ENCODE measurements at places on chromosomes 5 and 9.

DNA sequence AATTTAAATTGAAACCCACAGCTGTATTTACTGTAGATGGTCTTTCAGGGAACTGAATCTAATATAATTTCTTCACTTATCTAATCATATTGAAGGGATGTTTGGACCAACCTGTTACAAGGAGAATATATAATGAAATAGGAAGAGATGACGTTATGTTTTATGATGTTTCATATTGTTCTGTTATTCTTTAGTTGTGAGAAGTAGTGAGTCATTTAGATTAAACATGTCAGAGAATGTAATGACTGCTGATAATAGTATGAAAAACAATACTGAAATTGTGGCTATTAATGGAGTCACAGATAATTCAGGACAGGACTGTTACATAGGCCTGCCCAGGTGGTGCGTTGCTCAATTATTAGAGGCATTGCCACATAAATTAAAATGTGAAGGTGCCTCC is 1993.4 kb downstream of the EFNA5 start:
- no peak for DNase-seq

DNA sequence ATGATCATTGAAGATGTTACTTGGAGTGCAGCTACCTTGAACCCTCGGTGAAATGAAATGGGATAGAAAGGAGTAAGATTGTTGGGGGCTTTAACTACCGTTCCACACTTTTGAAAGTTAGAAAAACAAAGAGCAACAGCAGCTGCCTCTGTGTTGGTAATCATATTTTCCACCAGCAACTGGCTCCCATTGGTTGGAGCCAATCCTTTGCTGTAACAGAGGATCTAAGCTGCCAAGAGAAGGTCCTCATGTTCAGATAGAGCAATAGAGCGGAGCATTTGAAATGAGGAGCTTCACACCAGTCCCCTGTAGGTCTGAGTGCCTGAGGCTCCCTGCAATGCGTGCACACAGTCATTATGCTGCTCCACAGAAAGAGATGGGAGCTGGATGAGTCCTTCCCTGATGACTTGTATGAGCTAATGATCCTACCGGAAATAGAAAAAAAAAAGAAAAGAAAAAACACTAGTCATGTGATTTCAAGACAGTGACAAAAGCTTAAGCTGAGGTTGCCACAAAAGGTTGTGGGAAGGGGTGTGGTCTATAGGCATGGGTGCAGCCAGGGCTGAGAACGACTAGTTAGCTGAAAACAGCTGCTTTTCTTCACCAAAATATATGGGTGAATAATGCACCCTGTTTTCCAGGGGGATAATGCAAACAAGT is 300.7 kb downstream of the MLLT3 start:
- DNase-seq = peak; percentile 24

GRCh38 chr9:37564916-37565315 is 11.3 kb downstream of the FBXO10 start:
- DNase-seq = no peak

GRCh38 chr5:154397652-154398406 is 48.0 kb upstream of the SAP30L start:
- DNase-seq = no peak

- no peak for DNase-seq
Measured at GRCh38 chr9:3200331-3200774, 325.4 kb downstream of the RFX3 start.

All from activated CD4-positive, alpha-beta T cell treated with anti-CD3 and anti-CD28 coated beads, Interleukin-2, amount 50 U/mL, for 24 hours (primary cell).